ENCODE measurements at places on chromosomes 7 and 10. TPM values are rescaled to one million over a fixed set of nuclear protein-coding genes. Genes with fewer than 3 reads are reported as not detected.

VAX1 gene
- total RNA-seq: not detected

MMRN2 gene
- 148 TPM for total RNA-seq

OR2A42 gene
- total RNA-seq: not detected

TAS2R5 gene
- 4.6 TPM for total RNA-seq

ZNF783 gene
- total RNA-seq: 24.6 TPM

Data from omental fat pad (tissue), 4 donors.